Activated CD4-positive, alpha-beta memory T cell treated with anti-CD3 and anti-CD28 coated beads for 36 hours (primary cell): ENCODE measurements at places on chromosomes 7 and 10.

DNA sequence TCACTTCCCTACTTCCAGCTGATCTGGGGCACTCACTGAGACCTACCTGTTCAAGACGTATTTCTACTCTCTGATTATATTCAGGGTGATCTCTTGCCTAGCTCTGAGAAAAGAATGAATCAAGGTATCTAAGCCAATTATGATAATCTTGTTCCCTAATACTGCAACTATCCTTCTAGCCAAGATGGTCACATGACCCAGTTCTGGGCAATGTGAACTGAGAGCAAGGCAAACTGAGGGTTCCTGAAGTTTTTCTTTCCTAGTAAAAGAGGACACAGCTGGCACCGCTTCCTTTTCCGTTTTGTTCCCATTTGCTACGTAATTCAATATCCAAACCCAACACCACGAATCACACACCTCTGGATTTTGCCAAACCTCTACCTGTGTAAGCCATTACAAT, 5.9 kb upstream of the GPAM start:
- DNase-seq: no peak

DNA sequence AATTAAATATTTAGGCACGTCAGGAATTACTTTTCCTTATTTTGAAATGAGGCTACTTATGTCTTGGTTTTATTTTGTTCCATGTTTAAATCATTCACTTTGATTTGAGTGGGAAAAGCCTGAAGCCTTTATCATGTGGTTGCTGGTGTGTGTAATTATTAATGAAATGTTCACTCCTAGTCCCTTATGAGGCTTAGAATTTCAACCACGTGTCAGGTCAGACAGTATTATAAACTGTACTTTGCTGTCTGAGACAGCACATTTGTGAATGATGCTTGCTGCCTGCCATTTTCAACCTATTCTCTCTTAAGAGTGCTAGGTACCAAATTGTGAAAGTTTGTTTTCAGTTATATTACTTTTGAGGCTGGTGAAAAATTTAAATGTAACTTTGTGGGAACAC, 58.9 kb downstream of the COL17A1 start:
- DNase-seq: no peak

DNA sequence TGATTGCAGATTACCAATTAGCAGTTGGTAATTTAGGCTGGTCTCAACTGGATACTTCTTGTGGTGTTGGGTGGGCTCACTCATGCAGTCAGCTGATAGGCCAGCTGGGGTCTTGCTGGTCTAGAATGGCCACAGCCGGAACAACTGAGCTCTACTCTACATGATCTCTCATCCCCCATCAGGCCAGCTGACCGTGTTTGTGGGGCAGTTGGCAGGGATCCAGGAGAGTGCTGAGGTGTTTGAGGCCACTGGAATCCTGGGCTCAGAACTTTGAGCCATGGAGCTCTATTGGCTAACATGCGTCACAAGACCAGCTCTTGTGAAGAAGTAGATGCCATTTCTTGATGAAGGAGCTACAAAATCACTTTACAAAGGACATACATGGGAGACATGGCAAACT, 242.4 kb downstream of the GFRA1 start:
- no peak for DNase-seq

DNA sequence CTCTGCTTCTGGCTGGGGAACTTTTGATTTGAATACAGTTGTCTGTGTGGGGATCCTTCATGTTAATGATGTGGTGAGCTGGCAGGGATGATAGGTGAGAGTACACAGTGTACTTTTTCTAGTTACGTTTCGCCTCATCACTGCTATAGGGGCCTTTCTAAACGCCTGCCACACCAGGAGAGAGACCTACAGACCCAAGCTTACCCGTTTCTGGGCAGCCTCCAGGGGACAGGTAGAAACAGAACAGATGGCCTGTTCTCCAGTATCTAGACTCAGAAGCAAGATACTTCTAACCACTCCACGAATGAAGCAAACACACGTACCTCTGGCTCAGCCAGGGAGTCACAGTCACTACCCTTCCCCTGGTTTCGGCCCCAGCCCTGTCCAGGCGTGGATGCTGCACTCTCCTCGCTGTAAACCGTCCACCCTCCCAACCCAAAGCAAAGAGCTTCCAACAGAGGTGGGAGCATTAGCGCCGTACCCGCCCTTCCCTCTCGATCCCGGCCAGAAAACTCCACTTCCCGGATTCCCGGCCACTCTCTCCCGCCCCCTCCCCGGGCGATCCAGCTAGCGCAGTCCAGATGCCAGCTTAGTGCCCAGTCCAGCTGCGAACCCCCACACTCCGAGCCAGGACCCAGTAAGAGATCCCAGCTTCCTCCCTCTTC, 1.2 kb downstream of the CCDC6 start:
- DNase-seq: peak; percentile 80

DNA sequence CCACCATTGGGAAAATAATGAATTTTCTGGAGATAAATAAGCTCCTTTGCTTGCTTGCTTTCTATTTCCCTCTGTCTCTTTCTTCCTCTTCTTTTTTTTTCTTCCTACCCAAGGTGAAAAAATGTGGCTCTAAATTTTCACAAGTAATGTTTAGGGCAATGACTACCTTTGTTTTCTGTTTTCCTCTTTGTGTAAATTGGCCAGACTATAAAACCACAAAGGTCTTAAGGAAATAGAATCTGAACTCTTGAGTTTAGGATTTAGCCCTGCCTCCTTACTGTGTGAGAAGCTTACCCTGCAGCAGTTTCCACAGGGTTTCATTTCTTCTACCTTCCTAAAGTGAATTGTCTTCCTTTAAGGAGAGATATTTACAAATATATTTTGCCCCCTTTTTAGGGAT, 330.4 kb downstream of the ARL4A start:
- DNase-seq: no peak

- no peak for DNase-seq
These were observed 98.0 kb upstream of the PIK3CG start for GRCh38 chr7:106767078-106767477.

- DNase-seq: no peak
These were observed 920.2 kb downstream of the TYW1 start for GRCh38 chr7:67916571-67917436.

- DNase-seq: peak; percentile 53
These were observed 1.9 kb upstream of the ARL4A start for GRCh38 chr7:12685550-12685949.

- DNase-seq: no peak
These were observed 508.5 kb downstream of the DNAJB6 start for GRCh38 chr7:157845203-157845835.

- DNase-seq: no peak
These were observed 37.0 kb upstream of the ZMIZ1 start for GRCh38 chr10:79031723-79032122.

DNA sequence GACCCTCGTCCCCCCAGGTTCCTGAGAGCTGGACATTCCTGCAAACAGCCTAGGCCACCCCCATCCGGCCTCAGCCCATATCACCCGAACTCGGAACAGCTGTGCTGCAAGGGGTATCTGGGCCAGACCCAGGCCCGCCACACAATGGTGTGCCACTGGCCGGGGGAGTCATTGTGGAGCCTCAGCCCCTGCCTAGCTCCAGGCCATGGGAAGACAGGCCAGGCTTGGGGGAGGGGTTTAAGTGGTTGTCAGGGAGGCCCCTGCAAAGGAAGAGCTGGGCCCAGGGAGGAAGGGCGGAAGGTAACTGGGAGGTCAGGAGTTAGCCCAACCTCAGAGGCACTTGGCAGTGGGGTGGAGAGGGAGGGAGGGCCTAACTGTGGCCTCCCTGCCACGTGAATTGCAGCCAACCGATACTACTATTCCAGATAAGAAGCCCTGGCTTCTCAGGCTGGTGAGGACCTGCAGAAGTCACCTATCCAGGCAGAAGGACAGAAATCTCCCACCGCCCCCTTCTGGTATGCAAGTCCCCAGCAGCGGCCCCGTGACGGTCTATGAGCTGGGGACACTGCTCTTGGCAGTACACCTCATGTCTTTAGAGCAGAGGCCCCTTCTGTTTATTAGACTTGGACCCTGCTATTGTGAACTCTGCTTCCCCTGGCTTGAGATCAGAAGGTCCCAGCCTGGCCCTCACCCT, 26.8 kb downstream of the VSIR start:
- DNase-seq: peak; percentile 64

DNA sequence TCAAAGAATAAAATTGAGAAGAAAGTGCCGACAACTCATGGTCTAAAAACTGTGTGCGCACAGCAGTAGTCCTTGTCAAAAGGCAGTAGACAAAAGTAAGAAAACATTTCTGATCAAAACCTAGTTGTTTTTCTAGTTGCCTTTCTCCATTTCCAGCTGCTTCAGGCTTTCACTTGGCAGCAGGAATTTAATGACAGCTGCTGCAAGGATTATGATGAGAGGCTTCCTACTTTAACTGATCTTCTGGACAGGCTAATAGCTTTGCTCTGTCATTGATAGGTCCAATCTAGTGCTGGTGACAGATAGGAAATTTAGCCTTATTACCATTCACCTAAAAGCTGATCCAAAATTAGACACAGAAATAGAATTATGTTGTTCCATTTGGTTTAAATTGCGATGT, 110.7 kb upstream of the SEMA3C start:
- no peak for DNase-seq

- peak; percentile 40 for DNase-seq
These were observed 1.7 kb downstream of the ESYT2 start for GRCh38 chr7:158827411-158828132.

- no peak for DNase-seq
These were observed 27.1 kb upstream of the GPAM start for GRCh38 chr10:112210666-112211065.

GRCh38 chr10:52400562-52400961, 86.5 kb downstream of the DKK1 start:
- DNase-seq: no peak

DNA sequence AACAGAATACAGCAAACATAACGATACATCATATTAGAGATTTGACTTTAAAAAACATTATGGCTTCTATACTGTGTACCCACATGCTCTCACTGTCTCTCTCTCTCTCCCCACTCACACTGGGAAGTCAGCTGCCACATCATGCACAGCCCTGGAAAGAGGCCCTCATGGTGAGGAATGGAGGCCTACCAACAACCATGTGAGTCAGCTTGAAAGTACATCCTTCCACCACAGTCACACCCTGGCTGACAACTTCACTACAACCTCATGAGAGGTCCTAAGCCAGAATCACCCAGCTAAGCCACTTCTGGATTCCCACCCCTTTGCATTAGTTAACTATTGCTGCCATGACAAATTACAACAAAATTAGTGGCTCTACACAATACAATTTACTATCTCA, 23.3 kb upstream of the GPR22 start:
- DNase-seq: peak; percentile 47

DNA sequence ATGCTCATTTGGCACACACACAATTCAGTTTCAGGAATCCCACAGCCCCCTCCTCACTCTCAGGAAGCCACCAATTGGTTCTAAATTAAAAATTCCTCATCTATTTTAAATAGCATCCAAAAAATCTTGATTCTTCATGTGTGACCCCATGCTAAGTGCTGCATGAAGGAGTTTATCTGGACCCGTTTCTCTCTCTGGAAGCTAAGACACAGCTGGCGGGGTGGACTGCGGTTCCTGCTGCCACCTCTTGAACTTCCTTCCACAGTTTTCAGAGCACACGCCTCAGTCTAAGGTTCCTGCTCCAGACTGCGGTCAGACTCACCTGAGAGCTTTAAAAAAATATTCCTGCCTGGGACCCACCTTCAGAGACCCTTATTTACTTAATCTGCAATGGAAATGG, 34.5 kb downstream of the LYZL1 start:
- DNase-seq: no peak

DNA sequence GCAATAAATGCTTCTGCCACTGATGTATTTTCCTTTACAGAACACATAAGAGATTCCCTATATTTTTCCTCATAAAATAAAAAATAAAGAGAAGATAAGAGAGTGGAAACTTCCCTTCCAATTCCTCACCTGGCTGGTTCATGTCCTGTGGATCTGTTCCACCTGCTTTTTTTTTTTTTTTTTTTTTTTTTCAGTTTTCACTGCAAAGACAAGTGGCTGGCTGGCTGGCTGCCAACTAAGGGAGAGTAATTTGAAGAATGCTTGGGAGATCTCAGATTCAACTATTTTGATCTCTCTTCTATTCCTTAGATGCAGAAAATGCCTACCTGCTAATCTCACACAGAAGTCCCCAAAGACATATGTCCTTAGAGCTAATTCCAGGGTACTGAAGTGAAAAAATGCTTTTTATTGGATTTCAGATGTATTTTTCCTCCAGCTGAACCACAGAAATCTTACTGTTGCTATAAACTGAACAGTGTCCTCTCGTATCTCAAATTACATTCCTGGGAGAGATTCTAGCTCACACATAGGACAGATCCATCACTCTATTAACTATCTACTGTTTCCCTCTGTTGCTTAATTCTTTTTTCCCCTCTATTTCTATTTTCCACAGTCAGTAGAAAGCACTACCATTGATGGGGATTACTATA, 120.8 kb downstream of the NRCAM start:
- DNase-seq: no peak

DNA sequence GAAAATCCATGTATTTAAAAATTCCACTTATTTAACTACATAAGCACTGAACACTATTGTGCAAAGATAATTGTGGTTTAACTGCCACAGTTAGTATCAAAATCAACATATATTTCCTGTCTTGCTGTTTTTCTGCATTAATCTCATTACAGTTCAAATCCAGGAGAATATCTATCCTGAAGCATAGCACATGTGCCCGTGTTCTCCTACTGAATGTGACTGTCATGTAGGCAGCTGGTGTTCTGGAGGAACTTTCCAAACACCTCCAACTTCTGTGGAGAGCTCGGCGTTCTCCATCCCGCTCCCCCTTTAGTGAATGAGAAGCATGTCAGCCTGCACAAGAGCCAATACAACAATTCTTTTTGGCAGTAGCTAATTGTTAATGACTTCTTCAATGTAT, 76.4 kb upstream of the IKZF1 start:
- DNase-seq: no peak

GRCh38 chr10:110533149-110533548, 34.3 kb upstream of the SMC3 start:
- no peak for DNase-seq

- no peak for DNase-seq
These were observed 340.6 kb upstream of the NRP1 start for GRCh38 chr10:33674986-33675599.
